ENCODE measurements at places on chromosomes 12 and 14.

- DNase-seq: peak; percentile 33
Measured at GRCh38 chr12:65826353-65827171, 2.3 kb downstream of the HMGA2 start.

DNA sequence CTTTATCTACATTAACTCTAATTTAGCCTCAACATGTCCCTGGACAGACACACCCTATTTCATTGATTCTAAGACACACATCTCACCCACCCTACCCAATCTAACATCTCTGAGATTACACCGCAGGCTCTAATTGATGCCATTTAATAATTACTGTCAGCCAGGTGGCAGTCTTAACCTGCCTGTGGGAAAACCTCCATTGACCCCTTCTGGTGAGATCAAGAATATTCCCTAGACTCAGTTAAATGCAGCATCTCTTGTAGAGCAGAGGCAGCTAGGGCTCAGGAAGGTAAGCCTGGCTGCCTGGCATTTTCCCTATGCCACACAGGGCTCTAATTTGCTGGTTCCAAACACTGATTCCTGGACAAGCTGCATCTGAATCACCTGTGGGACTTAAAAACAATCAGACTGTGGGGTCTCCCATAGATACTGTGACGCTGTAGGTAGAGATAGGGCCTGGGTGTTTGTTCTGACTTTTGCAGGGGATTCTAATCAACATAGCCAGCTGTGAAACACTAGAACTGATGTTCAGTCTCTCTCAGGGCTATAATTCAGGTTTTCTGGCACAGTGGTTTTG is 14.3 kb downstream of the MCRS1 start:
- DNase-seq: peak; percentile 21

GRCh38 chr12:52432559-52433207 is 1.5 kb downstream of the KRT75 start:
- no peak for DNase-seq

GRCh38 chr12:24840046-24840800 is 108.7 kb downstream of the BCAT1 start:
- no peak for DNase-seq

- DNase-seq: peak; percentile 5
Measured at GRCh38 chr14:93655078-93655750, 133.1 kb downstream of the PRIMA1 start.

- DNase-seq: no peak
Measured at GRCh38 chr14:95364481-95365209, 44.9 kb upstream of the CLMN start.

DNA sequence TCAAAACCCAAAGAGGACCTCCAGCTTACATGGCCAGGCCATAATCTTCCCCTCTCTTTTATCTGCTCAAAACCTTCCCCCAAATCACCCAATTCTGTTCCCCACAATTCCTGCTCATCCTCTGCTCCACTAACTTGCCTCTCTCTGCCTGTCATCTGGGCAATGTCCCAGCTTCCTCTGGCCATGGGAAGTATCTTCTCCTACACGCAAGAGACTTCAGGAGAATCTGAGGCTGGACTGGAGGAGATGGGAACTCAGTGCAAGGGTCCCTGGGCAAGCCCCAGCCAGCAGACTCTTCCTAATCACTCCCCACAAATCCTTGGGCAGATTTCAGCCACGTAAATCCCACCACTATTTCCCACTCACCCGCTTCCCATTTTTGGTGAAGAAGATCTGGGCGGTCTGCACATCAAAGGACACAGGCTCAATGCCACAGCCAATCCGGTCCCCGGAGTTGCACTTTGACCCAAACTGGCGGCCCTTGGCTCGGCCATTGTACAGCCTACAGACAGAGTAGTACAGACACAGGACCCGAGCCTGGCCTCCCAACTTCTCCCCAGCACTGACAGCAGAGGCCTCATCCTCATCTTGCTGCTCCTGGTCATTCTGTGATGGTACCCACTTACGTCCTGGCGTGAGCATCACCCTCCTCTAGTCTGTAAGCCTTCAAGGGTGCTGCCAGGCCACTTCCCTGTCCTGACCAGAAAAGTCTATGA is 4.7 kb downstream of the SPRYD3 start:
- DNase-seq: no peak

DNA sequence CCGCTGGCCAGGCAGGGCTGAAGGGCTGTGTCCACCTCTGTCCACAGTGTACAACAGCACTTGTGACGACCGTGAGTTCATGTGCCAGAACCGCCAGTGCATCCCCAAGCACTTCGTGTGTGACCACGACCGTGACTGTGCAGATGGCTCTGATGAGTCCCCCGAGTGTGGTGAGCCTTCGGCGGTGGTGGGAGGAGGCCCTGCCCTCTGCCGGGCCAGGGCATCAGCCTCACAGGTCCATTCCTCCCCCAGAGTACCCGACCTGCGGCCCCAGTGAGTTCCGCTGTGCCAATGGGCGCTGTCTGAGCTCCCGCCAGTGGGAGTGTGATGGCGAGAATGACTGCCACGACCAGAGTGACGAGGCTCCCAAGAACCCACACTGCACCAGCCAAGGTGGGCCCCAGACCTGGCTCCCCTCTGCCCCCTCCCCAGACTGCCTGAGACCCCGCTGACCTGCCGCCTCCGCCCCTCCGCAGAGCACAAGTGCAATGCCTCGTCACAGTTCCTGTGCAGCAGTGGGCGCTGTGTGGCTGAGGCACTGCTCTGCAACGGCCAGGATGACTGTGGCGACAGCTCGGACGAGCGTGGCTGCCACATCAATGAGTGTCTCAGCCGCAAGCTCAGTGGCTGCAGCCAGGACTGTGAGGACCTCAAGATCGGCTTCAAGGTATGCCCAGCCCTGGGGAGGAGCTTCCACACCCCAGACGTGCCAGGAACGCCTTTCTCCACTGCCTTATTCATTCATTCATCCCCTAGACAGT is 20.8 kb upstream of the NXPH4 start:
- DNase-seq: no peak
